LNCaP clone FGC (cell line): ENCODE measurements at places on chromosomes 3 and 15.

DNA sequence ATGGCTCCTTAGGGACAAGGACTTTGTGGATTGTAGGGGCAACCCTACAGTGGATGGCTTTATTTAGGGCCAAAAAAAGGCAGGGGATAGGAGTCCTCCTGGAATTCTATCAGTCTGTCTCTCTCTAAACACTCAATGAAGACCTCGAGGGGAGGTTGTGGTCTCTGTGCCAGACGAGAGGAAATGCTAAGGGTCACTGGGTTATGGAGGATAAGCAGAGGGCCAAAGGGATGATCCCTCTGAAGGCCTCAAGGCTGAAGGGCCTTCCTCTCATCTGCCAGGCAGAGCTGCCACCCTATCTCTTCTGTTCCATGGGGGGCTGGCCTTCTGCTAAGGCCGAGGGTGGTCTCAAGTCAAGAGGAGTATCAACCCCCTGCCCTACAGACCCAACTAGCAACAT lies 27.0 kb downstream of the PLXNB1 start:
- DNase-seq, result no peak

GRCh38 chr15:63071288-63071909 lies 28.9 kb downstream of the TPM1 start:
- DNase-seq, result no peak

GRCh38 chr3:88408935-88409334 lies 259.2 kb downstream of the C3orf38 start:
- DNase-seq, result no peak

- no peak for DNase-seq
Measured at GRCh38 chr3:157394411-157394810, 42.2 kb upstream of the PTX3 start.

DNA sequence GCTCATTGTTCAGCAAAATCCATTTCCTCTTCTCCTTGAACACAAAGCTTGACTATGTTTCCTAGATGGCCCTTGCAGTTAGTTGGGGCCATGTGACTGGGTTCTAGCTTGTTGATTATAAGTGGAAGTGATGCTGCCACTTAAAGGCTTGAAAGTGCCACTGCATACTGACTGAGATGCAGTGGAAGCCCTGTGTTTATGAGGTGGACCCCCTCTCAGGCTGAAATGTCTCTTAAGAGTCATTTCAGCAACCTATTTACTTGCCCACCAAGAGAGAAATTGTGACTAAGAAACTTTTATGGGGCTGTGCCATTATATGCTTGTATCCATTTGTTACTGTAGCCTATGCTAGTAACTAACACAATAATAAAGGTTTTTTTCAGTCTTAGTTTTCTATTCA lies 8.4 kb upstream of the ANP32A start:
- DNase-seq, result no peak
